ENCODE measurements at places on chromosomes 1 and 21.

- no peaks in the 10 kb centered on the region for H3K4me1 ChIP-seq
- H3K4me3 ChIP-seq, result no peak overlapping the region
- no peaks in the 10 kb centered on the region for H3K27me3 ChIP-seq
- H3K27ac ChIP-seq, result peak overlapping the region; percentile 13
Measured at GRCh38 chr1:154265586-154265985, 6.8 kb upstream of the HAX1 start.

DNA sequence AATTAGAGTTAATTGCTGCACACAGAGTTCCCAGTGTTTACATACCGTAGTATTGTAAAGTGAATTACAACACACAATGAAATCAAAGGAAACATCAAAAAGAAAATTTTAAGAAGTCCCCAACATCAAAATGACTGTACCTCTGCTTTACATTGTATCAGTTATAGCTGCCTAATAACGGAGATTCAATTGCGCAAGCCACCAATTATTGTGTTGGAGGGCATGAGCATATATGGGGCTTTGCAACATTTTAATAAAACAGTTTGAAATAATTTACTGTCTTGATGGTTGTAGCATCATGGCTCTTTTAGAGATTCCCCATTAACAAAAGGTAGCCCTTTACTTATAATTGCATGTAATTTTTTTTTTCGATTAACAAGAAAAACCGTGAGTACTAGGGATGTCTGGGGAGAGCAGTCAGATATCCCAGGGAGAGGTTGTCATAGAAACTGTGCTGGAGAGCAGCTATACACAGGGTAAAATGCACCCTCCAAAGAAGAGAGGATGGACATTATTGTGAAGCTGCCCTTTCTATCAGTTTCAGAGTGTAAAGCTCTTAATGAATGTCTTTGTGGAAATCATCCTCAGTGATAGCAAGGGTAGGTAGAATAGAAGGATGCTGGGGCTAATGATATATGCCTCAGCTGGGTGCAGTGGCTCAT, 55.9 kb upstream of the BTG3 start:
- H3K4me1 ChIP-seq, result no peaks in the 10 kb centered on the region
- H3K27me3 ChIP-seq, result peaks cover 29% of the 10 kb centered on the region
- no peak for DNase-seq
- no peak overlapping the region for H3K27ac ChIP-seq
- no peaks in the 10 kb centered on the region for H3K36me3 ChIP-seq

DNA sequence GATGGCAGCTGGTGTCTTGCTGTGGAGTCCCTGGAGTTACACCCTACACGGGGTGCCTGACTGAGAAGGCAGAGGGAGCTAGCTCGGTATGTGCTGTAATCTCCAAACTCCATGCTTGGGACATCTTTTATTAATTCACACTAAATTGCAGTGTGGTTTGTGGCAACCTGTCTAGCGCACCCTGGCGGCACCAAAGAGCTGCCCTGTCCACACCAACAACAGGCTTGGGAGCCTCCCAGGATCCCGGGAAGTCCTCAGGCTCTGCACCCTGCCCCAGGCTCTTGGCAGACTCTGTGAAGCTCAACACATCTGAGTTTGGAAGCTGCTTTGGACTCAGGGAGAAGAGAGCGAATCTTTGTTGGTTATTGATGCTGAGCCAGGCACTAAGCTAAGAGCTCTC, 138.9 kb downstream of the IGSF21 start:
- no peaks in the 10 kb centered on the region for H3K4me1 ChIP-seq
- H3K27me3 ChIP-seq, result peaks cover 22% of the 10 kb centered on the region
- H3K36me3 ChIP-seq, result no peaks in the 10 kb centered on the region
- H3K27ac ChIP-seq, result no peak overlapping the region
- no peak overlapping the region for H3K4me3 ChIP-seq

GRCh38 chr1:67771749-67772148, 61.5 kb downstream of the GNG12 start:
- no peak overlapping the region for H3K27ac ChIP-seq
- no peak overlapping the region for H3K4me3 ChIP-seq
- no peaks in the 10 kb centered on the region for H3K4me1 ChIP-seq

DNA sequence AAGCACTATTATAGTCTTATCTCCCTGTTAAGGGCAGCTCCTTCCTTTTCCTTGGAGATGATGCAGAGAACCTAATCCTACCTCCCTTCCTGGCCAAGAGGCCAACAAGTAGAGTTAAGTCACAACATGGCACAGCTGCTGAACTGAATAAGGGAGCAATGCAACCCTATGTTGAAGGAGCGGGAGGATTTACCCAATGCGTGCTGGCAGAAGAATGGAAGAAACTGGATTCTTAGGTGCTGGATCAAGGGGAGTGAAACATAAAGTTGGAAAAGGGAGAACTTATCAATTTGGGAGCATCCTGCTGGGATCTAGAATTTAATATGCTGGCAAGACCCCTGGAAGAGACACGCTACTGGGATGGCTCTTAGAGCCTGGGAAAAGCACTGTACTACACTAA, 12.0 kb upstream of the HUNK start:
- peaks cover 12% of the 10 kb centered on the region for H3K27me3 ChIP-seq
- no peaks in the 10 kb centered on the region for H3K36me3 ChIP-seq
- no peak for DNase-seq
- no peak overlapping the region for H3K4me3 ChIP-seq
- H3K4me1 ChIP-seq, result no peaks in the 10 kb centered on the region

- no peaks in the 10 kb centered on the region for H3K4me1 ChIP-seq
- no peaks in the 10 kb centered on the region for H3K36me3 ChIP-seq
- no peak overlapping the region for H3K27ac ChIP-seq
- DNase-seq, result no peak
- H3K27me3 ChIP-seq, result no peaks in the 10 kb centered on the region
- no peak overlapping the region for H3K4me3 ChIP-seq
Measured at GRCh38 chr1:240139511-240139910, 47.8 kb downstream of the FMN2 start.

DNA sequence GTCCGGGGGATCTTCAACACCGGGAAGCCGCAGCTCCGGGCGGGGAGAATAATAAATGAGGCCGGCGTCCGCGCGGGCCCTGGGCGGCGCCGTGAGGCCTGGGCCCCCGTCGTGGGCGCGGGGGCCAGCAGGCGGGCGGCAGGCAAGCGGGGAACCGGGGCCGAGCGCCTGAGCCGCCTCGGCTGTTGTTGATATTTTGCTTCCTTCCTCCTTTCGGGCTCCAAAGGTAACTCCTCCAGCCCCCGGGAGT, at the start of gene MEF2D:
Gene MEF2D (minus strand): TSS at position 233 of the 250 bp plus-strand sequence. CDS start 17,483 bp downstream, outside the sequence.
- H3K4me1 ChIP-seq, result peaks cover 77% of the 10 kb centered on the region
- no peaks in the 10 kb centered on the region for H3K27me3 ChIP-seq
- H3K36me3 ChIP-seq, result peaks cover 33% of the 10 kb centered on the region
- DNase-seq, result no peak

- DNase-seq, result no peak
- H3K4me3 ChIP-seq, result no peak overlapping the region
- no peaks in the 10 kb centered on the region for H3K27me3 ChIP-seq
- H3K4me1 ChIP-seq, result no peaks in the 10 kb centered on the region
- H3K27ac ChIP-seq, result peak overlapping the region; percentile 4
Measured at GRCh38 chr1:27809883-27810282, 20.7 kb upstream of the PPP1R8 start.

DNA sequence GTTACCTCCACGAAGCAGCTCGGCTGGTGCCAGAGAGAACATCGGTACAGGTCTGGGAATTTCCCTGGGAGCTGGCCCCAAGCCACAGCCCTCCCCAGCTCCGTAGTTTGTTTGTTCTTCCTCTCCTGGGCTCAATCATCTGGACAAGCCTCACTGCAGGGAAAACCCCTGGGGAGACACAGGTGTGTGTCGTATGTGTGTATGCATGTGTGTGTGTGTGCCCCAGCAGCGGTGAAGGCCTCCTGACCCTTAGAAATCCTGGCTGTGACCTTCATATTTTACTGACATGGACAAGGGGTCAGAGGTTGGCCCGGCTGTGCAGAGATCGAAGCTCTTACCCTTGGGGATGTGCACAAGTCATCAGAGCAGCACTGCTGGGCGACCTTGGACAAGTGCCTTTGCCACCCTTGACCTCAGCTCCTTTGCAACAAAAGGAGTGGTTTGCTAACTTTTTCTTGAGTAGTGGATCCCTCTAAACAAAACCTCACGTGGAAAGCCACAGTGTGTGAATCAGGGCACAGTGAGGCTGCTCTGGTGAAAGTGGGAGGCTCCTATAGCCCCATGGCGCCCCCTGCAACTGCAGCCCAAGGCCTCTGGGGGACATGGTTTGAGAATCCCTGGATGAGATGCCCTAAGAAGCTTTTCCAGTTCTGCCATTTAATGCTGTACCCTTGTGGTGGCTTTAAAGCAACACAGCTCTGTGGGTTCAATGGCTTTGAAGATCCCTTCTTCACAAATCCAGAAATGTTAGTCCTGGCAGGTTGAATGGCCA, 12.3 kb upstream of the IL22RA1 start:
- H3K27ac ChIP-seq, result no peak overlapping the region
- H3K4me1 ChIP-seq, result peaks cover 4% of the 10 kb centered on the region
- no peak overlapping the region for H3K4me3 ChIP-seq
- peaks cover 8% of the 10 kb centered on the region for H3K27me3 ChIP-seq

GRCh38 chr1:214372092-214372491, 91.1 kb downstream of the SMYD2 start:
- no peak for DNase-seq
- no peak overlapping the region for H3K4me3 ChIP-seq
- H3K27me3 ChIP-seq, result peaks cover 33% of the 10 kb centered on the region
- no peak overlapping the region for H3K27ac ChIP-seq
- H3K36me3 ChIP-seq, result no peaks in the 10 kb centered on the region
- no peaks in the 10 kb centered on the region for H3K4me1 ChIP-seq

DNA sequence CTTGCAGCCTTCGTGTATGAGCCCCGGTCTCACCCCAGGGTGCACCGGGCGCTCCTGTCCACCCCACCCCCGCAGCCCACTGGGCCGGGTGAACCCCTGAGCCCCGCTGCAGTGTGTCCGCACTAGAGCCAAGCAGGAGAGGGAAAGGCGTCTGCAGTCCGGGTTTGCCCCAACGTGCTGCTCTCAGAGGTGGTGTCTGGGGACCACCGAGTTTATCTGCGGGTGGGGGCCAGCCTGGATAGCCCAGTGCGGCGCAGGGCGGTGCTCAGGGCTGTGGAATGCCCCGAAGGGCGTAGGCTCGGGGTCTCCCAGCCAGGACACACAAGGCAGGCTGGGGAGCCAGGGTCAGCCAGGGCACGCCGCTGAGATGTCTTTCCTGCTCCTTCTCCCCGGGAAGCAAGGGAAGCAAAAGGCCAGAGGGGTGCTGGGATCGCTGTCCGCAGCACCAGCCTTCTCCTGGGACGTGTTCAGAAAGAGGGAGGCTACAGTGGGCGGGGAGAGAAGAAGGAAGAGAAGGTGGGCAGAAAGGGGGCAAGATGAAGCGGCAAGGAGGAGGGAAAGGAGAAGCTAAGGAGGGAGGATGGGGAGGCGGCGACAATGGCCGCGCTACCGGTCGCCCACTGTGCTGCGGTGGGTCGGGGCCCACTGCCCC, 56.6 kb downstream of the MAB21L3 start:
- H3K4me1 ChIP-seq, result peaks cover 20% of the 10 kb centered on the region
- H3K36me3 ChIP-seq, result peaks cover 6% of the 10 kb centered on the region
- peak overlapping the region; percentile 92 for H3K27ac ChIP-seq
- H3K4me3 ChIP-seq, result peak overlapping the region; percentile 84
- no peak for DNase-seq

DNA sequence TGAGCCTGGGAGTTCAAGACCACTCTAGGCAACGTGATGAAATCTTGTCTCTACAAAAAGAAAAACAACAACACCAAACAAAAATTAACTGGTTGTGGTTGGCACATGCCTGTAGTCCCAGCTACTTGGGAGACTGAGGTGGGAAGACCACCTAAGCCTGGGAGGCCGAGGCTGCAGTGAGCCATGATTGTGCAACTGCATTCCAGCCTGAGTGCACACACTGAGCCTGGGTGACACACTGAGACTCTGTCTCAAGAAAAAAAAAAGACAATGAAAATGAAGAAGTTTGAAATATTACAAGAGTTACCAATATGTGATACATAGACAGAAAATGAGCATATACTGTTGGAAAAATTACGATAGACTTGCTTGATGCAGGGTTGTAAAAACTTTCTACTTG, 31.9 kb downstream of the PDC start:
- no peaks in the 10 kb centered on the region for H3K4me1 ChIP-seq
- no peaks in the 10 kb centered on the region for H3K36me3 ChIP-seq
- H3K27ac ChIP-seq, result no peak overlapping the region

DNA sequence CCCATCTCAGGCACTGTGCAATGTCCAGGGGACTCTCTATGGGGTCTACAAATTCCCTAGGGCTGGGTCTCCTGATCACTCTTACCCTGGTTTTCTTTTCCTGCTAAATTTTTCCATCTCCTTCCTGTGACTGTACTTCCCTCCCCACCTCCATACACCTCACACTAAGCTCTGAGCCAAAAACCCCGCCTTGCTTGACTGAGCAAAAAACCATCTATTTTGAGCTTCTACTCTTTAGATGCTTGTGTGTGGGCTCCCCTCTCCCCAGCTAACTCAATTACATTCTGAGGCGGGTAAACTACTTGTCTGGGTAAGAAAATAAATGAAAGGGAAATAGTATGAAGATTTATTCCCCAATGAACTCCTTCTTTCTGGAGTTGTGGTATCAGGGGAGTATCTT, 187.9 kb downstream of the PTPRU start:
- H3K4me1 ChIP-seq, result no peaks in the 10 kb centered on the region
- peaks cover 73% of the 10 kb centered on the region for H3K27me3 ChIP-seq
- no peak overlapping the region for H3K4me3 ChIP-seq

- H3K4me3 ChIP-seq, result no peak overlapping the region
- no peaks in the 10 kb centered on the region for H3K36me3 ChIP-seq
- no peaks in the 10 kb centered on the region for H3K4me1 ChIP-seq
- no peak for DNase-seq
- H3K27ac ChIP-seq, result no peak overlapping the region
Measured at GRCh38 chr1:115217150-115218033, 120.7 kb downstream of the NGF start.

DNA sequence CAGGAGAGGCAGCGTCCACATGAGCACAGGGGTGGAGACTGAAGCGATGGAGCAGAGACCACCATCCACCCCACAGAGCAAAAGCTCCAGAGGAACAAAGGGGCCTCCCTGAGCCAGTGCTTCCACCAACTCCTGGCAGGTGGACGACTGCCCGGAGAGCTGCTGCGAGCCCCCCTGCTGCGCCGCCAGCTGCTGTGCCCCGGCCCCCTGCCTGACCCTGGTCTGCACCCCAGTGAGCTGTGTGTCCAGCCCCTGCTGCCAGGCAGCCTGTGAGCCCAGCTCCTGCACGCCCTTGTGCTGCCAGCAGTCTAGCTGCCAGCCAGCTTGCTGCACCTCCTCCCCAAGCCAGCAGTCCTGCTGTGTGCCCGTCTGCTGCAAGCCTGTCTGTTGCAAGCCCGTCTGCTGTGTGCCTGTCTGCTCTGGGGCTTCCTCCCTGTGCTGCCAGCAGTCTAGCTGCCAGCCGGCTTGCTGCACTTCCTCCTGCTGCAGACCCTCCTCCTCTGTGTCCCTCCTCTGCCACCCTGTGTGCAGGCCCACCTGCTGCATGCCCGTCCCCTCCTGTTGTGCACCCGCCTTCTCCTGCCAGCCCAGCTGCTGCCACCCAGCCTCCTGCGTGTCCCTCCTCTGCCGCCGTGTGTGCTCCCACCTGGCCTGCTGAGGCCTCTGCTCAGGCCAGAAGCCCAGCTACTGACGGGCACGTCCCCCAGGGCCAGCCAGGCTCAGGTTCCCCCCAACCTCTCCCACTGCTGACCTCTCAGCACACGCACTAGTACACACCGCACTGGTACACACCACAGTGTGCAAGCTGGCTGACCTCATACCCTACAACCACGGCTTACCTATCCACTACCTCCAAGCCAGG, 5.4 kb downstream of the KRTAP10-12 start:
- no peak overlapping the region for H3K27ac ChIP-seq
- peaks cover 100% of the 10 kb centered on the region for H3K27me3 ChIP-seq
- H3K4me3 ChIP-seq, result no peak overlapping the region
